Effector CD8-positive, alpha-beta T cell (primary cell): ENCODE measurements at places on chromosomes 6 and 20.

- DNase-seq = no peak
Observed at GRCh38 chr6:731924-732323, 39.0 kb upstream of the EXOC2 start.

DNA sequence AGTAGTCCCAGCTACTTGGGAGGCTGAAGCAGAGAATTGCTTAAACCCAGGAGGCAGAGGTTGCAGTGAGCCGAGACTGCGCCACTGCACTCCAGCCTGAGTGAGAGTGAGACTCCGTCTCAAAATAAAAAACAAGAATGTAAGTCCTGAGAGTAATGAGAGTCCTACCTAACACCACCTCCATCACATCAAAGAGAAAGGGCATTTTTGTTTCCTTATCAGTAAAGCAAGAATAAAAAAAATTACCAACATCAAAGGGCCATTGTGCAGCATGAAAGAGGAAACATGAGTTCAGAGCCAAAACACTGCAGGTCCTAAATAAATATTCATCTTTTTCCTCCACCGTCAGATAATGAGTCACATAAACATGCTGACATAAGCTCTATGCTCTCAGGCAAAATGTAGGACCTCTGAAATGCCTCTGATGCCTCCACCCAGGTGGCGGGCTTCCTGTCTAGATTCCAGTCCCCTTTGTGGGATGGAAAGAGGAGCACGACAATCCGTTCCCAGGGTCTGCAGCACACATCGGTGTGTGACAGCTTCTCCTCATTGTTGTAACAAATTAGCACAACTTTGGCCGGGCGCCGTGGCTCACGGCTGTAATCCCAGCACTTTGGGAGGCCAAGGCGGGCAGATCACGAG, 7.2 kb downstream of the ATP9A start:
- no peak for DNase-seq

DNA sequence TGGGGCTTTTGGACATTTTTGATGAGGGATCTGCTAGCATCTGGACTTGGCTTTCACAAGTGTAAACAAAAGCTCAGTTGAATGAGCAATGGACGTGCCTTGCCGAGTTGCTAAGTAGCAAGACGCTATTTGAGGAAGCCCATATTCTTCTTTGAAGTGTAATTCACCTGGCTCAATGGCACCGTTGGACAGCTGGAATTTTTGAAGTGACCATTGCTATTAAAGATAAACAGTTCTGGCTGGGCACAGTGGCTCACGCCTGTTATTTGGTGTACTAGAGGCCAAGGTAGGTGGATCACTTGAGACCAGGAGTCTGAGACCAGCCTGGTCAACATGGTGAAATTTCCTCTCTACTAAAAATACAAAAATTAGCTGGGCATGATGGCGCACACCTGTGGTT, 88.8 kb upstream of the SOX4 start:
- no peak for DNase-seq

- no peak for DNase-seq
Observed at GRCh38 chr6:162448294-162448693, 279.3 kb downstream of the PRKN start.

- DNase-seq = no peak
Observed at GRCh38 chr6:170187669-170188566, 103.0 kb downstream of the DLL1 start.

DNA sequence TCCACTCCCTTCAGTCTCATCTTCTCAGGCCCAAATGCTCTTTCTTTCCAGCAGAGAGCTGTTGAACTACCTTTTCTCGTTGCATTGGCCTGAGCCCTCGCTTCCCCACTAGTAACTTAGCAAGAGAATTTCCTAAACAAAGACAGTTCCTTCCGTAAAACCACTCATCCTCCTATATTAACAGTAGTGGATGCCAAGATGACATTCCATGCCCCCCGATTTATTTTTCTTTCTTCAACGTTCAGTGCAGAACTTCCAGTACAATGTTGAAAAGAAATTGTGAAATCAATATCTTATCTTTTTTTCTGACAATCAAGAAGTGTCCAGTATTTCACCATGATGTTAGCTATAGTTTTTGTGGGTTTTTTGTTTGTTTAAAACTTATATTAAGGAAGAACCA, 45.8 kb downstream of the SOX4 start:
- DNase-seq = no peak

DNA sequence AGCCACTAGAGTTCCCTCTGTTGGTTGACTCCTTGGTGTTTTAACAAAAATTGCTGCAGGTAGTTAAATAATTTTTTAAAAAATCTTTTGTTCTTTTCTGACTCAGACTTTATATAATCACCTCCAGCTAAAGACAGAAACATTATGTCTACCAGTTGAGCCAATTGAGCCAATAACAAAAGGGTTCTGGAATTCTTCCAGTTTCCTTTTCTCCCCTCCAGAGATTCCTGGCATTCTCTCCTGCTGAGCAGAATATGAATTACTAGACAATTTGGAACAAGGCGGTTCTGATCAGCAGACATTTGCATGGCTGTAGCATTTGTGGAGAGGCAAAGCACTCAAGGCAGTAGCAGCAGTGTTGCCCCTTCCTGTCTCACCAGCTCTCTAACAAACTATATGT, 144.0 kb upstream of the SLC35B3 start:
- no peak for DNase-seq

DNA sequence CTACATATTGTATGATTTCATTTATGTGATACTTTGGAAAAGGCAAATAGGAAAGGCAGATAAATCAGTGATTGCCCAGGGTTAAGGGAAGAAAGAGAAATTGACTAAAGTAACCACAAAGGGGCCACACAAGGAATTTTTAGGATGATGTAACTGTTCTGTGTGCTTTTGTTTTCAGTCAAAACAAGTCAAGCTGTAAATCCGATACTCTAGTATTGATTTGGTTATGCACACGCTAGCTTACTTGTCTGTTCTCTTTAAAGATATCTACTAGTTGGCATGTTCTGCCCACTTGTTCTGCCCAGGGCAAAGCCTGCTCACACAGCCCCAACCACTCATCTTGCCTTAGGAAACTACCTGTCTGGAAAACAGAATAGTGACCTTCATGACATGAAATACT, 6.4 kb downstream of the FBXL4 start:
- no peak for DNase-seq

DNA sequence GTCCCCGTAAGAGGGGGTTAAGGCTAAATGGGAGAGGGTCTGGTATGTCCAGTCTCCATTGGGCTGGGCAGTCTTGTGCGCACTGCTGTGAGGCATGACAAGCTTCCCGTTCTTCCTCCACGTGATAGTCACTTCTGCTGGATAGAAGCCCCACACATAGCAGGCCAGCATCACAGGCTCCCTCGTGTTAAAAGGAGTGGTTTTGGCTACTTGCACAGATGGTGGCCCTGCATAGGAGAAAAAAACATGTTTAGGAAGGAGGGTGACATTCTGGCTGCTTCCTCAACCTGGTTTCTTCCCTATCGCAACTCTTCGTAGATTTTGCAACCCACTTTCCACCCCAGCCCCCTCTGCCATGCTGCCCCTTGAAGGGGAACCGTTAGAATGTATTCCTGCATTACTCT, 3.6 kb downstream of the HLA-DMB start:
- DNase-seq = no peak

DNA sequence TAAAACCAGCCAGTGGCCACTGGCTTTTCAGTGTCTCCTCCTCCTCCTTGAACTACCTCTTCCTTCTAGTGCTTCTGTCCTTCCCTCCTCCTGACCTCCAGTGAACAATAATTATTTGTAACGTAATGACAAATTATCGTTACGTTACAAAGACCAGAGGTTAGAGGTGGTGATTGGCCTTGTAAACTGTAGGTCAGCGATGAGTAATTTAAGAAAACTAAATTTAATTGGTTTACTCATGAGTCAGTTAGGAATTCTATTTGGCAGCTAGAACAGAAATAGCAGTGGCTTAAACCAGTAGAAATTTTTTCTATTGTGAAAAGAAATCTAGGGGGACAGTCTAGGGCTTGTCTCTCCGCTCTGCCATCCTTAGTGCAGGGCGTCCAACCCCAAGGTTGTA, 38.8 kb downstream of the PPARD start:
- DNase-seq = no peak

DNA sequence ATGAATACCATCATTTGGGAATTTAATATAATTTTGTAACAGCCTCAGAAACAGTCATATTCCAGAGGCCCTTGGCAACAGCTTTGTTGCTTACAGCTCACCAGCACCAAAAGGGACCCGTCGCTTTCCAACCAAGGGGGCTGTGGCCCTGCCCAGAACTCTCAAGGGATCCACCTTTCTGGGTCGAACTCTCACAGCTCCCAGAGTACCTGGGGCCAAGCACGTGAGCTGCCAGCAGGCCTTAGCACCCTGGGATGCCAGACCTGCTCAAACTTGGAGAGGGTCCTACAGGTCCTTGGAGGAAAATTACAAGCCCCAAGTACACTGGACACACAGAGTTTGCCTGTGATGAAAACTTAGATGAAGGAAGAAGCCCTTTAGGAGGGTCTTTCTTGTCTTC, 66.6 kb downstream of the SNX5 start:
- no peak for DNase-seq

DNA sequence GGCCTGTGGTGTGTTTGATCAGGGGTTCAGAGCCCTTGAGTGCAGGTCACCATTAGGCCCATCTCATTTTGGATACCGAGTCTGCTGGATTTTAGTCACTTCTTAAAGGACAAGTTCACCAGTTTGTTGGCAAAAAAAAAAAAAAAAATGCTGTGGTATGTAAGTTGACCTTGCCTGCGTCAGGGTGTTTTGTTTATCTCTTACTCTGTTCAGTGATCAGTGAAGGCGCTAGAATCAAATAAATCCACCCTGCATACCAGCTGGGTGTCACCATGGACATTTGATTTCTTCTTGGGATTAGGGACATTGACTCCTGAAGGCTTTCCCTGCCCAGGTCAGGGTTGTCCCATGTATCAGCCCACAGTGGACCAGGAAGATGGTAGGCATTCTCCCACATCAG, 6.7 kb downstream of the SMOC2 start:
- DNase-seq = no peak

DNA sequence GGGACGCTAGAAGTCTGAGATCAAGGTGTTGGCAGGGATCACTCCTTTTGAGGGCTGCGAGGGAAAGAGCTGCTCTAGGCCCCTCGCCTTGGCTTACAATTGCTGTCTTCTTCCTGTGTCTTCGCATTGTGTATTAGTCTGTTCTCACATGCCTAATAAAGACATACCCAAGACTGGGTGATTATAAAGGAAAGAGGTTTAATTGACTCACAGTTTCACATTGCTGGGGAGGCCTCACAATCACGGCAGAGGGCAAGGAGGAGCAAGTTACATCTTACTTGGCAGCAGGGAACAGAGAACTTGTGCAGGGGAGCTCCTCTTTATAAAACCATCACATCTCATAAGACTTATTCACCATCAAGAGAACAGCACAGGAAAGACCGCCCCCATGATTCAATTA, 102.5 kb upstream of the ASF1A start:
- no peak for DNase-seq

- no peak for DNase-seq
Observed at GRCh38 chr6:40036186-40036585, 101.9 kb upstream of the MOCS1 start.

GRCh38 chr6:118844915-118845314, 49.0 kb upstream of the ASF1A start:
- DNase-seq = no peak

DNA sequence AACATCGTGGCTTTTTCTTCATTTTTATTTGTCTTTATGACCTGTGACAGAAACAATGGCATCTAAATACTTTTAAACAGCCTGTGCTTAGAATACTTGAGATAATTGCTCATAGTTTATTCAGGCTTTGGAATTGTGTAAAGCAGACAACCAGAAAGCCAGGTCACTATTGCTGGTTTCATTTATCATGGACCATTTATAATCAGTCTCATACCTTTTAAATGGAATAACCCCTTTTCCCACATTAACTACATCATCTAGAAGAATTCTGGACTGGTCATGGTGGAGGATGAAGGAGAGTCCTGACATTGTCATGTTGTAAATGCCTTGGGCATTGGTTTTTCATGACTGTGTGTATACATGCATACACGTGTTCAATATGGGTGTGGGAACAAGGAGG, 661.5 kb downstream of the EPM2A start:
- no peak for DNase-seq

GRCh38 chr6:90118581-90118980, 178.1 kb downstream of the BACH2 start:
- DNase-seq = no peak
